ENCODE measurements at places on chromosomes 4 and X. TPM values are rescaled to one million over a fixed set of nuclear protein-coding genes. Genes with fewer than 3 reads are reported as not detected.
A peak's percentile ranks its signal among the peaks of the same experiment; 100 is the strongest.

DNA sequence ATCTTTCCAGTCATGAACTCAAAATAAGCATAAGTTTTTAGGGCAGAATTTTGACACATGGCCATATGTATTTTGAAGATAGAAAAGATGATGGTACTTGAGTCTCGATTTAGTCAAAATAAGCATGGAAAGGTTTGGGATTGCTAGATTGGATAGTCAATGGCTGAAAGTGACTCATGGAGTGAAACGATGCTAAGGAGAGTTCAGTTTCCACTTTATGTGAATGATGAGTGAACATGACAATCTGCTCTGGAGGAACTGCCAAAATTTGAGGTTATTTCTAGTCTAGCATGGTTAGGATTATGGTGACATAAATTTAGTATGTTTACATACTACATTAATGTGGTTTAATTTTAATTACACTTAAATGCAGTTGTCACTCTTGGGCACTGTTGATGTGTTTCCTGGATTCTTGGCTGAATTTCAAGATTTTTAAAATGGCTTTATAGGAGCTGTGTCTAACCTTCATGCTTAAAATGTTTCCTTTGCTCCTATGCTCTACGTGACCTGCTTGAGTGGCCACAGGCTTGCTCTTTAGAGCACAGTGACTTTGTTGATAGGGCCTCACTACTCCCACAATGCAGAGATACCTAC is 17.1 kb downstream of the DDX3X start:
- DNase-seq, result no peak

DNA sequence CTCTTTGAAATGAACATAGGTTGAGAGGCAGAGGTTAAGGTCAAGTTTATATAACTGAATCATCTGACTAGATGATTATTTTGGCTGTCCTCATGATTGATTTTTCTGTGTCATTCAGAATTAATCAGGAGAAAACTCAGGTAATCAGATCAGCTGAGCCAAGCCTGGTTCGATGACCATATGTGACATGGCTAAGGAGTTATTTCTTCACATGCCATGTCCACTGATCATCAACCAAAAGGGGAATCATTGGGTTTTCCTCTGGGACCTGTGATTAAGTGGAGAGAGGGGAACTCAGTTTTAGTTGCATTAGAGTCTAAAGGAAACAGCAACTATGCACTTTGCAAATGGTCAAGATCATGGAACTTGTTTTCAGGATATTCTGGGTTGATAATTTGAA is 20.3 kb upstream of the PACRGL start:
- no peak for DNase-seq

DNA sequence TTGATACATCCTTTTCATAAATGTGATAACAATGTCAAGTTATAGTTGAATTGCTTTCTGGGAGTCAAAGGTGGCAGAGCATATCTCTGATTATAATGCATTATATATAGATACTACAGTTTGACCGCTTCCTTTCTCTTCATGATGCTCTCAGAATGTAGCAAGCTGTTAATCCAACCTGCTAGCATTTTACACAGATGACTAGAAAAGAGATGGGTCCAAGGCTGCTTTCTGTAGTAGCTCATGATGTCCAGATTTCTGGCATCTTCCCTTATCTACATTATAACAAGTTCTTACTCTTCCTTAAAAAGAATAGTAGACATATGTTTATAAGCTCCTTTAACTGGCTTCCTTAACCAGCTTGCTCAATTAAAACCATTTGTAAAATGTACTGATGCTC is 192.0 kb downstream of the NWD2 start:
- no peak for DNase-seq

DNA sequence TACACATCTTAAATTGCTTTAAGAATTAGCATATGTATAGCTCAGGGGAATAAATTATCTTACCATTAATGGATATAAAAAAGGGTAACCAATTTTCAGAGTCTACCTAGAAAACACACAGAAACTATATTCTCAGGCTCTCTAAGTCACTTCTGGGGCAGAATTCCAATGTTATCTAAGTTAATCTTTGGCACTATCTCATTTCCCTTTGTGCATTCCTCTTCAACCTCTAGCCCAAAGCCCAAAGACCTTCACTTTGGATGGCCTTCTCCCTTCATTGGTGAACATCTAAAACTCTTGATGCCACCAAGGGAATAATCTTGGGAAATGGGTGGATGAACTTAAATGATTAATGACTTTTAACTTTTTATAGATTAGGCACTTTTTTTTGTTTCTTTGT is 108.3 kb downstream of the APBB2 start:
- no peak for DNase-seq

DNA sequence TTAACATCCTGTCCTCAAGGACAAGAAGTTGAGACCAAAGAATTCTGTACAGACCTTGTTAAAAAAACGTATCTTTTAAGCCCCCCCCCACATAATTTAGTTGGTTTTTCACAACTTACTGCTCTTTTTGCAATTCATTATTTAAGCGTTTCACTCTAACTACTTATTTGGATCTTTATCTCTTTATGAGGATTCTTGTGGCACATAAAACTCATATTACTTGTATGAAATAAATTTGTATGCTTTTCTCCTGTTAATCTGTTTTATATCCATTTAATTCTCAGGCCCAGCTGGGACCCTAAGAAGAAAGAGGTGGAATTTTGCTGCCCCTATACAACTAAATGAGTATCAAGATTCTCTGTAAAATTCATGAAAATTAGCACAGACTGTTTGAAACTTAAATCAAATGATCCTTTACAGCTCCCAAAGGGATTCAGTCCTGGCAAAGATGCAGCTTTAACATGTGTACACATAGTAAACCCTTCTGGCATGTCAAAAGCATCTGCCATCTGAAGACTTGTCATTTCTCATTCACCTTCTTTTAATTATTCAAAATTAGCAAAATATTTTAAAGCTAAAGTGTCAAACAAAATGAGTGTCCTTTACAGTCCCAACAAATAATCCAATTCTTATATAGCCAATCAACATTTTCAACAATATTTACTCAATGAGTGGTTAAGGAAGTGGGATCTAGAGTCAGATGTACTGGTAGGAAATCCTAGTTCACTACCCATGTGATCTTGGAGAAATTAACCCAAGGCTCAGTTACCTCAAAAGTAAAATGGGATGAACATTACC is 17.7 kb downstream of the ARAP2 start:
- no peak for DNase-seq

GRCh38 chrX:21813612-21814368 is 25.6 kb upstream of the MBTPS2 start:
- no peak for DNase-seq

- DNase-seq, result peak; percentile 38
These were observed 53.4 kb downstream of the ZNF518B start for GRCh38 chr4:10403633-10404445.

GRCh38 chr4:98232202-98232601 is 29.0 kb upstream of the RAP1GDS1 start:
- DNase-seq, result no peak

- no peak for DNase-seq
These were observed 64.9 kb downstream of the ABLIM2 start for GRCh38 chr4:8093587-8094274.

DNA sequence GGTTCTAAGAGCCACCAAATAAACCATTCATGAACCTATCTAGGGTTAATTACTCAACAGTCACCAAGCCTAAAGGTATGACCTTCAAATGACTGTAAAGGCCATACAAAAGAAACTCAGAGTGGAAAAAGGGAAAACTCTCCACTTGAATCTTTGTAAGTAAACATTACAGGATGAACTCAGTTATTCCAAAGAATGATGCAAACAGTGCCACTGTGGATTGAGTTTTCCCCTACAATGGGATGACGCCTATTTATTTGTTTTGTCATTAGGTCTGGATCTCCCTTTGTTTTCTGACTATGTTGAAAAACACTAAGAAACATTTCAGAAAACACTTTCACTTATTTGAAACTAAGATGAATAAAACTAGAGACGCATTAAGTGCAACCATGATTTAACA is 12.7 kb downstream of the NUDT6 start:
- DNase-seq, result no peak

DNA sequence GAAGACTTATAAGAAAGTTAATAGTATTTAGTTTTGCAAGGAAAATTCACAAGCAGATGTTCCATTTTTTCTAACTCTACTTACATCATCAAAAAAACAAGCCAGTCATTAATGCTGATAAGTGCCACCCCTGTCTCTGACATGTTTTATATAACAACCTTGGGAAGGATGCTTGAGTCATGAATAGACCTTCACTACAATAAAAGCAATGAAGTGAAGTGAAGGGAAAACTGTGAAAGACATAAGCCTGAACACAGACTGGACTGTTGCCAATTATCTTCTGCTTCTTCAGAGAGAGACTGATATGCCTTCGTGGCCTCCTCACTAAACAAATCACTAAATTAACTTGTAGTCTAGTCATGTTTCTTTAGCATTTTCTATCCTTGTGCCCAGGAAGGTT is 353.2 kb downstream of the PDHA2 start:
- no peak for DNase-seq

DNA sequence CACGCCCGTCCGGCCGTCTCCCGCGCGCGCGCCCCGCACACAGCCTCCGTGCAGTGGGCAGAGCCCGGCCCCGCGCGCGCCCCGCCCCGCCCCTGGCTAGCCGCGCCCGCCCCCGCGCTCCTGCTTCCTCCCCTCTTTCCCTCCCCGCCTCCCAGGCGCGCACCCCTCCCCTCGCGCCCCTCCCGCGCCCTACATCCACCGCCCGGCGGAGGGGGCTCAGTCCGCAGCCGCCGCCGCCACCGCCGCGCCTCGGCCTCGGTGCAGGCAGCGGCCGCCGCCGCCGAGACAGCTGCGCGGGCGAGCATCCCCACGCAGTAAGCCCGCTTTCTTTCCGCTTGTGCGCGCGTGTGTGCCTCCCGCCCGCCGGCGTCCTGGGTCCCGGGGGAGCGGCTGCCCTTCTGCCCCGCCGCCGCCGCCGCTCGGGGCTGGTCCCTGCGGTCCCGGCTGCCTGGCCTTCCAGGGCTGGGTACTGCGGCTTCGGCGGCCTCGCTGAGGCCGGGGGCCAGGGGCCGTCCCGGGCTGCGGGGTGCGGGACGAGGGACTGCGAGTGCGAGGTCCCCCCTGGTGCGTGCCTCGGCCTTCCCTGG is at the start of gene FHL1:
Gene FHL1, plus strand, starts transcription at position 219 of the 587 bp plus-strand sequence.
- DNase-seq, result peak; percentile 54

DNA sequence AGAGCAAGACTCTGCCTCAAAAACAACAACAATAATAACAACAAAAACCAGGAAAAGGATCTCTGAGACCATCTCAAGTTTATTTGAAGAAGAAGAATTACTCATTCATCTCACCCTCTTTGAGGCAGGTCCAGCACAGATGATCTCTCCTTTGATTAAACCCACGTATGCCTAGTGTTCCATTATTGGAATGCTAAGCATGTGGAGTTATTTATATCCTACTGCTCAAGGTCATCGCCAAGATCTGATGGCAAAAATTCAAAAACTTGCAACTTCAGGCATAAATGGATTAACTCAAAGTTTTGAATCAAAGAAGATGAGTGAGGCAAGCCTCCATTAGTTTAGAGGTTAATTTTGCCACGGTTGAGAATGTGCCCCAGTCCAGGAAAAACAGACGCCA is 184.2 kb downstream of the DHRSX start:
- no peak for DNase-seq

DNA sequence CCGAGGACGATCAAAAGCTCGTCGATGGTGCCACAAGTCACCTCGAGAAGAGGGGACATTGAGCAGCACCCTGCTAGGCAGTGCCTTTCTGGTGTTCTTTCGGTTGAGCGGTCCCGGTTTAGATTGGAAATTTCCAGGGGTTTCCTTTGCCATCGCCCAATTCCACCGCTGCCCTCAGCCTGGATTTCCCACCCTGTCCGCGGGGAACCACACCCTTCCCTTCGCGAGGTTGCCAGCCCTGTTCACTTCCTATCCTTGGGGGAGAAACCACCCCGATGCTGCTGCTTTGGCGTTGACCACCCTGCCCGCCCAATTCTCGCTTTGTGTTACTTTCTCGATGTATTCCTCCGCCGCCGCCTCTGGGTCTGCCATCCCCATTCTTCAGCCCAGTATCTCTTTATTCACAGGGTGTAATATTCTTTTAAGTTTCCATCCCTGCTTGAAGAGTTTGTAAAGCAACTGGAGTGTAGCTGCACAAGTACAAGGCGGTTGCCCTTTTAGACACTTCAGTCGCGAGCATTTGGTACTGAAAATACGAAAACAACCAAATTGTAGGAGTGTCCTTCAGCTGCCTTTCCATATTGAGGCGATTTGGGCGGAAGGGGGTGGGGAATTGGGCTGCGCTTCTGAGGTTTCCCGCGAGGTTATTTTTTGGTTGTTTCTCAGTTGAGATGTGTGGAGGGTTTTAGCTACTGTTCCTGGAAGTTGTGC is 1.1 kb downstream of the OGT start:
- peak; percentile 73 for DNase-seq

GRCh38 chr4:32884198-32884597 is 2164.0 kb downstream of the PCDH7 start:
- no peak for DNase-seq

- DNase-seq, result no peak
These were observed 68.1 kb upstream of the ZMAT1 start for GRCh38 chrX:101999644-102000539.

DNA sequence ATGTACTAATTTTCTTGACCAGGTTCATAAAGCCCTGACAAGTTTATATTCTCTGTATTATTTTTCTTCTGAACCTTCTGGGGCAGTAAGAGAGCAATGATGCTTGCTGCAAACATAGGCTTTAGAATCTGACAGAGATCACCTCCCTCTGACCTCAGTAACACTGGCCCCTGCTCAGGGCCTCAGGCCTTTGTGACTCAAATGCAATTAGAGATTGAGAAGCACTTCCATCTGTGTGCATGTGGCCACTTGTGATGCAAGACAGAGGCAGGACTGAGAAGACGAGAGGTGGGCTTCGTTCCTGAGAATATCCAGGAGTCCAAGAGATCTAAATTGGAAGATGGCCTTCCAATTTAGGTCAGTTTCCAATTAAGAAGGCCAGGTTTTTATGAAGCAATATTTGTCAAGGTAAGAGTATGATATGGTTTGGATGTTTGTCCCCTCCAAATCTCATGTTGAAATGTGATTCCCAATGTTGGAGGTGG is 82.8 kb upstream of the VEGFC start:
- DNase-seq, result no peak

DNA sequence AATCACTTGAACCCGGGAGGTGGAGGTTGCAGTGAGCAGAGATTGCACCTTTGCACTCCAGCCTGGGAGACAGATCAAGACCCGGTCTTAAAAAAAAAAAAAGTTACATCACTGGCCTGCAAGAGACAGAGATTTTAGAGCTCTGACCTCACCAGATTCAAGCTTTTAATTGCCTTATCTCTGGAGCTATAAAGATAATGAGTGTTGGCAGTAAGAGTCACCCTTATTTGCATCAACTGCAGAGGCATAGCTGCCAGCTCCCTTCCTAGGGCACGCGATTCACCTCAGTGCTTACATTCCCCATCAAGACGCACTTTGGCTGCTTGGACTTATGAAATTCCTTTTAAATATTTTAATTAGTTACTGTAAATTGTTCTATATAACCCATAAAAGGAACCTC is 12.5 kb upstream of the SPATA4 start:
- DNase-seq, result no peak

- DNase-seq, result no peak
These were observed 103.7 kb upstream of the KLF3 start for GRCh38 chr4:38560340-38560739.

- DNase-seq, result no peak
These were observed 618.1 kb upstream of the ADGRL3 start for GRCh38 chr4:60581919-60582536.

The CXCL6 gene
- not detected for total RNA-seq

The CPZ gene
- not detected for total RNA-seq

The ZRSR2 gene
- 15.7 TPM for total RNA-seq

The GDPD2 gene
- total RNA-seq, result not detected

The RTL3 gene
- not detected for total RNA-seq

The UGT2B7 gene
- total RNA-seq, result not detected

The CPLX1 gene
- total RNA-seq, result 0.37 TPM

The TRIM75 gene
- not detected for total RNA-seq

The SPACA5 gene
- not detected for total RNA-seq

The C4orf50 gene
- total RNA-seq, result not detected

The TCEAL8 gene
- 27.7 TPM for total RNA-seq

The PPP1R2C gene
- not detected for total RNA-seq

The SMIM43 gene
- not detected for total RNA-seq

Measured in activated naive CD4-positive, alpha-beta T cell treated with anti-CD3 and anti-CD28 coated beads for 36 hours (primary cell).